GF-D8 (cell line): ENCODE measurements at places on chromosomes 3 and 15.

DNA sequence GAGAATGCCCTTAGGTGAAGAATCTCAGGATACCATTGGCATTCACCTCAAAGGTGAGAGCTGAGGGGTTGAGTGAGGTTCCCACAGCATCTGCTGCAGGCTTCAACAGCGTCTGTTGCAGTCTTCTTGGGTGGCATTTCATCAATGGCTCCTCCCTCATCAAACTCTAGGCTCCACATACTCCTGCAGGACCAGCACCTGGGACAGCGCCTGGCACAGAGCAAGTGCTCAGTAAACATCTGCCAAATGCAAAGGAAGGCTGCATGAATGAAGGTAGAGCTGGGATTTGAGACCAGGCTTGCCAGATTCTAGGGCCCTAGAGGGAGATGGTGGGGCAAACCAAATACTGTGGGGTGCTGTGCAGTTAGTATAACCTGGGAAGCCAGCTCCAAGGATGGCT lies 9.6 kb downstream of the TRH start:
- no peak for DNase-seq

DNA sequence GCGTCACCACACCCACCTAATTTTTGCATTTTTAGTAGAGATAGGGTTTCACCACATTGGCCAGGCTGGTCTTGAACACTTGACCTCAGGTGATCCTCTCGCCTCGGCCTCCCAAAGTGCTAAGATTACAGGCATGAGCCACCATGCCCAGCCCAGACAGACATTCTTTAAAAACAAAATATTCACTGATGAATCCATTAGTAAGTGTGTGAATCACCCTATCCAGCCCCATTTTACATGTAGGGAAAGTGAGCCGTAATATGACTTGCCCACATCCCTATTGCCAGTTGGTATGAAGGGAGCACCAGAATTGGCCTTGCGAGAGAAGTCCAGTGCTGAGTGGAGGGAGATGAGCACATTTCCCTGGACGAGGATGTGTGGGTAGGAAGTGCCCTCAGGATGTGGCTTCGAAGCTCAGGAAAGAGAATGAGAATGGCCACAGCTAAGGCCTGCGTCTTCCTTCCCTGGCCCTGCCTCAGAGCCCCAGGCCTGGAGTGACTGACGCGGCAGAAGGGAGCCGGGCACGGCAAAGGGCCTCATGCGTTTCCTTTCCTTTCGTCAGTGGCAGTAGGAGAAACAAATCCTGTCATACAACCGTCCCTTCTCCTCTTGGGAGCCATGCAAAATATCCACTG lies 28.3 kb upstream of the ETV5 start:
- DNase-seq: no peak

DNA sequence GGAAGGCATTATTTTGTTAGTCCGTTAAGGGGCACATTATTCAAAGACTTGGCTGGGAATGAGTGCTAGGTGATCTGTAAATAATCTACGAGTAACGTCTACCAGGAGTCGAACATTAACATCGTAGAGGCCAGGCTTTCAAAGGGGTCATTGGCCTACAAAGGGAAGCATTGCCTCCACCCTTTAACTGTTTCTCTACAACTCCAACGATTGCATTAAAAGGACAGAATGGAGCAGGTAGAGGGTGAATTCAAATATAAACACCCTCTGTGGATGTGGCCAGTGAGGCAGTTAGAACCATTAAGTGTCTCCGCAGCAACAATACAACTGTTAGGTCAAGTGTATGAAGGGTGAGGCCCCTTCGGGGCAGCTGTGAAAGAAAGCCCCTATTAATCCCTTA lies 126.0 kb upstream of the LMOD3 start:
- DNase-seq: no peak

DNA sequence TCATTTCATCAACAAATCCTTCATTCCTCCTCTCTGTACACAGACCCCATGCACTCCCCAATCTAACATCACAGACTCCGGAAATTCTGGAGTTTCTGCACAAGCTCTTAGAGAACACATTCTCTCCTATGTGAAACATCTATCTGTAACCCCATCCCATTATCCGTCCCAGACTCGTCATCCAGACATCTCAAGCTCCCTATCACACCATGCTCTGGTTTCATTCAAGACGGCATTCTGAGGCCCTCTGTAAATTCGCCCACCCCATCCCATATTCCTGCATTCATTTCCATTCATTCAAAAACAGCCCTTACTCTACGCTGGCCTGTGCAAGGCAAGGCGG lies 575 bp downstream of the LEO1 start:
- no peak for DNase-seq

DNA sequence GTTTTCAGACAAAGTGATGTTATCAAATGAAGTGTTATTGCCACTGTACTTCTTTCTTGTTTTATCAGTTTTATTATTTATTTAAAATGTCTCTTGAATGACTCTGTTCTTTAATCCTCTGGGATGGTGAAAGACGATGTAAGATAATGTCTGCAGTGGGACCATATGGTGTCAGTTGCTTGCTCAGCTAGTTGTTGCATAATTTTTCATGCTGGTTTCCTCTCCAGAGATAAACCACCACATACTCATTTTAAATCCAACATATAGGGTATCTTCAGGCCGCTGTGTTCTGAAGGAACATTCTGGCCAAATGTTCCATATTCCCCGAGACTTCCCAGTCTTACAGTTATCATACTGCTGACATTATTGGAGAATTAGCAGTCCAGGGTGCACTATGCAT lies 75.9 kb downstream of the GABRG3 start:
- DNase-seq: peak; percentile 31

- DNase-seq: no peak
These were observed 68.2 kb upstream of the TJP1 start for GRCh38 chr15:29890336-29891095.

GRCh38 chr3:72449551-72449950 lies 398.7 kb downstream of the SHQ1 start:
- DNase-seq: no peak

- peak; percentile 35 for DNase-seq
These were observed 6.0 kb downstream of the DIPK2A start for GRCh38 chr3:143977341-143978262.

GRCh38 chr3:6062261-6063187 lies 798.4 kb upstream of the GRM7 start:
- no peak for DNase-seq

GRCh38 chr3:130569461-130570365 lies 52.7 kb downstream of the COL6A6 start:
- no peak for DNase-seq

DNA sequence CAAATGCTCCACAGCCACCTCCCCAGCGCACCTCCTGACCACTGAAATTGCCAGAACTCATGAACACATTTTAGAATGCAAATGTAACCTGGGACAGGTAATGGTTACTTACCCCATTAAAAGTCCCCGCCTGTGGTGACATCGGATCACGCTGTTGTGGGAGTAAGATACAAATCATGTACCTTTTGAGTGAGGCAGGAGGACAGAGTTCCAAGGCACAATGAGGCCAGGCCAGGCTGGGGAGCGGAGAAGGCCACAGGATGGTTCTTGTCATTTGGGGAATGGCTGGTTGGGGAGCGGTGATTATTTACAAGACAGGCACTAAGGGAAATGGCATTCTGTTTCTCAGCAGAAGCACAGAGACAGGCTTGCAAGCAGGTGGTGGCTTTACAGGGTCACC lies 490.0 kb downstream of the EDEM1 start:
- DNase-seq: no peak

DNA sequence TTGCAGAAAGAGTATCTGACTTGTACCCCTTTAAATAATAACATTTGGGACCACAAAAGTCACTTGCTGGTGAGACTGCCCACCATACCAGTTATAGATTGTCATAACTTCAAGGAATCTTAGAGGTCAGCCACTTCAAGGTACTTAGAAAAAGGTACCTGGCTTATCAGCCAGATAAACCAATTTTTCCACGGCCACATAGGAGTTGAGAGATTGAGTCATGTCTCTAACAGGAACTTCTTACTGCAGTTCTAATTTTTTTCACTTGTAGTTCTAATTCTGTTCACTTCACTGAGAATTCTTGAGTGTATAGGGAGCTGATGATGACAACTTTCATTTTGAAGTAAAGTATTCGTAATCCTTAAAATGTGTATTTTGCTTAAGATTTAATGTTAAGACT lies 317.1 kb upstream of the CBLB start:
- DNase-seq: no peak

DNA sequence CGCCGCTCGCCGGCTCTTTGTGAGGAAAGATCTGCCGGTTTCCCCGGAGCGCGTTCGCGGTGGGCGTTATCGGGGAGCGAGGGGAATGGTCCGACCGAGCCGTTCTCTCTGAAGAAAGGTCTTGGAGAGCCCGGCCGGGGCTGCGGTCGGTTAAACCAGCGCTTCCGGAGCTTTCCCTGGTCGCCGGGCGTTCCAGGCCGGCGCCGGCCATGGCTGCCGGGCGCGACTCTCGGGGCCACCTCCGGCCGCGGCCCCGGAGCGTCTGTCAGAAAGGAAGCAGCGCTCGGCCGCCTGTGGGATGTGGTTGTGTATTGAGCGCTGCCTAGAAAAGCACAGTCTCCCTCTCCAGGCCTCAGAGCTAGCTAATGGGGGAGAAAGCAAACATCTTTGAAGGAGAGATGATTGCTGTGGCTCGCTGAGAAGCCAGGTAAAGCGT lies 731 bp downstream of the FYTTD1 start:
- DNase-seq: peak; percentile 6

DNA sequence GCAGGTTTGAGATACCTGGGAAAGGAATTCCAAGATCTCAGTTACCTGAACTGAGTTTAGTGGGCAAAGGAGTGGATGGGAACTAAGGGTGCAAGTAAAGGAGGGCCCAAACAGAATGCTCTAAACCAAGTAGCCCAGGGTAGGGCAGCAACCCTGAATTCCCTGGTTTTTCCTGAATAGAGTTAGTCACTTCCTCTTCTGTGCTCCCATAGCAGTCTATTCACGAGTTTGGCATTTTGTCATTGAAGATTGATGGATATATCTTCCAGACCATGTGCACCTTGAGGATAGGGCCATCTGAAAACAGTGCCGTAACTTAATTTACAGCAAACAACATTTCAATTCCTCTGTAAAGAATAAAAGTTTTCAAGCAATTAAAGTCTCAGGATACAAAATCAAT lies 18.5 kb upstream of the PTX3 start:
- no peak for DNase-seq

GRCh38 chr3:185729337-185730055 lies 95.3 kb downstream of the IGF2BP2 start:
- peak; percentile 33 for DNase-seq

GRCh38 chr15:48297668-48298067 lies 33.6 kb upstream of the DUT start:
- no peak for DNase-seq

GRCh38 chr15:61374848-61375247 lies 145.7 kb upstream of the RORA start:
- DNase-seq: no peak

GRCh38 chr3:187039100-187039722 lies 100.1 kb downstream of the RPL39L start:
- DNase-seq: no peak

- no peak for DNase-seq
These were observed 96.3 kb upstream of the DLG1 start for GRCh38 chr3:197394464-197395321.

- no peak for DNase-seq
These were observed 278.5 kb upstream of the ZNF717 start for GRCh38 chr3:76063811-76064210.

- no peak for DNase-seq
These were observed 6.0 kb downstream of the SLC27A2 start for GRCh38 chr15:50187997-50188396.

GRCh38 chr3:28279770-28280169 lies 38.4 kb downstream of the CMC1 start:
- no peak for DNase-seq

GRCh38 chr3:55198554-55198953 lies 270.7 kb upstream of the LRTM1 start:
- no peak for DNase-seq

DNA sequence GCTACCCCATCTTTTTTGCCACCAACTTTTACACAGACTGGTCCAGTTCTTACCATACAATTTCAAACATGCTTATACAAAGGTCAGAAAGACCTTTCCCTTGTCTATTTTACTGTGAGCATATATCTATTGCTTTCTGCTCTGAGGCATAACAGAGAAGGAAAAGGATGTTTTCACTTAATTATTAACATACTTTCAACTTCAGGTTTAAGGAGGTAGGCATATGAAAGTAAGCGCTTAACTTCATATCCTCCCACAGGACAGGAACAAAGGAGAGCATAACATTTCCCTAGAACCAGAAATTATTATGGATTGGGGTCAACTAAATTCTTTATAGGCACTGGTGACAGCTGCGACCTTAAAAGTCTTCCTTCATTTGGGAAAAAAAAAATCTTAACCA lies 1.1 kb downstream of the MYEF2 start:
- DNase-seq: no peak

DNA sequence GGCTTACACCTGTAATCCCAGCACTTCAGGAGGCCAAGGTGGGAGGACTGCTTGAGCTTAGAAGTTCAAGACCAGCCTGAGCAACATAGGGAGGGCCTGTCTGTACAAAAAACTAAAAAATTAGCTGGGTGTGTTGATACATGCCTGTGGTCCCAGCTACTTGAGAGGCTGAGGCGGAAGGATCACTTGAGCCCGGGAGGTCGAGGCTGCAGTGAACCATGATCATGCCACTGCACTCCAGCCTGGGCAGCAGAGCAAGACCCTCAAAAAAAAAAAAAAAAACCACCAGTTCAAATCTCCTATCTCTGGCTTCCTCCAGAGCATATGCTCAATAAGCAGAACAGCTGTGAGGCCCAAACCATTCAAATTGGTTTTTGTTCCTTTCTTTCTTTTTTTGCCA lies 53.4 kb downstream of the ZNF609 start:
- no peak for DNase-seq

DNA sequence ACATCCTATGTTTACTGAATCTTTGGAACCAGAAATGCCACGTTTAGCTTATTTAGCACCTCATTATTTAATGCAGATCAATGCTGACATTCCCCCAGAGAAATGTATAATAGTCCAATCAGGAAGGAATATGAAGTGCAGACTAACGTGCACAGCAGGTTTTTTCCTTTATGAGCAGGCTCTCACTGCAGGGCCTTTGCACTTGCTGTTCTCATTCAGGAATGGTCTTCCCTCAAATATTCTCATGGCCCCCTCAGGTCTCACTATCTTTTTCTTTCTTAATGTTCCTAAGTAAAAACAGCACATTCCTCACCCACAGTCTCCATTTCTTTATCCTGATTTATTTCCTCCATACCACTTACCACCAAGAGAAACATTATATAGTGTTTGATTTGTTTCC lies 174.6 kb downstream of the FOXP1 start:
- no peak for DNase-seq
